Airway epithelial cell (primary cell): ENCODE measurements at places on chromosomes 2 and 18. TPM values are rescaled to one million over a fixed set of nuclear protein-coding genes. Genes with fewer than 3 reads are reported as not detected.

Gene FEV
- total RNA-seq, result not detected in 2 replicates

Gene PXDN
- 57.2 and 85.1 TPM in 2 replicates for total RNA-seq

Gene NTSR2
- not detected in 2 replicates for total RNA-seq

Gene GPR45
- total RNA-seq, result not detected in 2 replicates

Gene SYT4
- total RNA-seq, result not detected in 2 replicates

Gene CTAGE1
- total RNA-seq, result not detected in 2 replicates

Gene ADRA2B
- total RNA-seq, result 0.09 TPM in 1 of 2 replicates, not detected in the other

Gene NPPC
- not detected in 2 replicates for total RNA-seq

Gene PLA2R1
- 2.1 and 3.0 TPM in 2 replicates for total RNA-seq

Gene AMMECR1L
- 9.2 and 13.8 TPM in 2 replicates for total RNA-seq

Gene PLCD4
- total RNA-seq, result 2.6 and 3.1 TPM in 2 replicates

Gene OR6B2
- not detected in 2 replicates for total RNA-seq

Gene ZAP70
- total RNA-seq, result not detected in 2 replicates

Gene MAP3K19
- total RNA-seq, result not detected in 2 replicates

Gene CXCR1
- not detected in 2 replicates for total RNA-seq

Gene CLEC4F
- total RNA-seq, result not detected in 2 replicates

Gene RND3
- 45.8 and 50.6 TPM in 2 replicates for total RNA-seq

Gene TUBB8B
- total RNA-seq, result not detected in 2 replicates

Gene MC4R
- not detected in 2 replicates for total RNA-seq

Gene IL1RL1
- total RNA-seq, result 0.56 and 1.1 TPM in 2 replicates

Gene CRYGC
- total RNA-seq, result not detected in 2 replicates

Gene HNMT
- total RNA-seq, result 8.4 and 9.0 TPM in 2 replicates

Gene TLX2
- total RNA-seq, result not detected in 2 replicates

Gene CDKL4
- 0.28 TPM in 1 of 2 replicates, not detected in the other for total RNA-seq

Gene SETBP1
- total RNA-seq, result 4.0 and 5.3 TPM in 2 replicates

Gene SCN1A
- not detected in 2 replicates for total RNA-seq

Gene PLCL1
- total RNA-seq, result not detected in 2 replicates

Gene TMEM37
- total RNA-seq, result not detected in 2 replicates

Gene CYP27A1
- 0.37 and 0.56 TPM in 2 replicates for total RNA-seq
